ENCODE measurements at places on chromosomes 6 and 20.

GRCh38 chr6:132973514-132973993 lies 159.2 kb downstream of the RPS12 start:
- no peak for DNase-seq

DNA sequence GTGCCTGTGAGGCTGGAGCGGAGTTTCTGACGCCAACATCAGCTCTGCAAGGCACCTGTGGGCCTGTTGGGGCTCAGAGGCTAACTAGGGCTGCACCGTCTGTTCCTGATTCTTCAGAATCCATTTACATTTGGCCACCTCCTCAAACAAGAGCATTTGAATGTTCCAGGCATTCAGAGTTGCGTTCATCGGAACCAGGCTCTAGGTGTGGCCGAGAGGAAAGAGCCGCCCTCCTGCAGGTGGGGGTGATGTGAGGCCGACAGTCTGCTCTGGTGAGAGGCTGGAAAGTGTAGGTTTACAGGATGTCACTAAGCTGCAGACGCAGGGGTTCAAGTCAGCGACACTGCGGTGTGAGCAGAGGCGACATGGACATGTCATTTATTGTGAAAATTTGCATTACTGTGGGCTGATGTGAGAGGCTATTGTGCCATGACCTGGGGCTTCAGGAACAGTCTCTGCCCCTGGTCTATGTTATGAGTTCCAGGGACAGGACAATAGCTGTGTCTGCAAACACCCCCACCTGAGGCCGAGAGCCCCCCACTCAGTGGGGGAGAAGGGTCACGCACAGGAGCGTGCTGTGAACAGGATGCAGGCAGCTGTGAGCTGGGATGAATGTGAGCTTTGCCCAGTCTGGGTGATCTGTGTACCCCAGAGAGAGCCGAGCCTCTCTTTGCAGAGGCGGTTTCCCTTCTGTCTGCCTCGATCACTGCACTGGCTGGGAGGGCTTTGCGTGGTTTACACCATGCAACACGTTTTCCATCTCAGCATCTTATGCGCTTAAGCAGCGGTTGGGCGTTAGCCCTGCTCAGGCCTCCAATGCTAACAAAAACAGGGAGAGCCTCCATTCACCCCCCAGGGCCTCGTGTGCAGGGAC lies 21.1 kb downstream of the SLCO4A1 start:
- DNase-seq, result no peak

DNA sequence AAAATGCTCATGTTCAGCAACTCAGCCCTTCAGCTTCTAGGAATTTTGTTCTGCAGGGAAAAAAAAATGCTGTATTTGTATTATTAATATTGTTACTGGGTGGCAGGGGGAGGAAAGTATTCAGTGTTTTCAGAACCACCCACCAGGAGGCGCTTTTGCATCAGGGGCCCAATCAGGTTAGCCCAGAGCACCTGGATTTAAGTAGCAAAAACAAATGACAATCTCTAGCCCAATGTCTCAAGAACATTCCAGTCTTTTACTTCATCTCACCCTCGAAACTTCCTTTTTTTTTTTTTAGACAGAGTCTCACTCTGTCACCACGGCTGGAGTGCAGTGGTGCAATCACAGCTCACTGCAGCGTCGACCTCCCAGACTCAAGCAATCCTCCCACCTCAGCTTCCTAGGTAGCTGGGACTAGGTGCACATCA lies 635 bp upstream of the C20orf203 start:
- no peak for DNase-seq

DNA sequence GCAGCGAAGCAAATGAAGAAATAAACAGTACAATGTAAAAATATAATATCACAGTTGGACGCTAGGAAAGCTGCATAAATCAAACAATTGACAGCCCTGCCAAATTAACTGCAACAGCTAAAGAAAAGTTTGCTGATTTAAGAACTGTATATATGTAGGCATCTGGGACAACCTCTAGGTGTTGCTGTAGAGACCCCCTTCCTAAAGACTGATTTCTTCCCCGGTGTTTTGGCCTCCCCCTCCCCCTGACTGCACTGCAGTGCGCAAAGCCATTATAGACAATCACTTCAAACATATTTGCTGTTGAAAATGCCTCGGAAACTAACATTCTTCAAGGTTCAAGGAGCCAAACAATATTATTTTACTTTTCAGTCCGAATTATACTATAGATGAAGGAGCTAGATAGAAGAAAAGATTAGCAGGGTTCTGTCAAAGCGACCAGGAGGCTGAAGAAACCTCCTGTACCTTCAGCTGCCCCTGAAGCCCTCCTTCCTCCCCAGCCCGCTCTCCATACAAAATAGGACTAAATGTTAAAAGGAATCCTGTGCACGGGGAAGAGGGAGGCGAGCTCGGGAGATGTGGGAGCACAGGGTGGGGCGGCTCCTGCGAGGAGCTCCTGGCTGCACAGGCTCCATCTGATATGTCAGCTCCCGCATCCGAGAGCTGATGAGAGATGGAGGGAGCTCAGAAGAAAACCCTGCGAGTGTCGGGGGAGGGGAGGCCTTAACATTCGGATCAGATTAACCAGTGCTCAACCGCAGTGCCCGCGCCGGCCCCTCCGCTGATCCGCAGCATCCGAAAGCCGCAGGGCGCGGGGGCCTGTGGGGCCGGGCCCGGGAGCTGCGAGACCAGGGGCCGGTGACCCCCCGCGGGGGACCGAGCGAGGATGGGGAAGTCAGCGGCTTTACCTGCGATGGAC lies 822 bp downstream of the ELOVL4 start:
- DNase-seq, result peak; percentile 22

DNA sequence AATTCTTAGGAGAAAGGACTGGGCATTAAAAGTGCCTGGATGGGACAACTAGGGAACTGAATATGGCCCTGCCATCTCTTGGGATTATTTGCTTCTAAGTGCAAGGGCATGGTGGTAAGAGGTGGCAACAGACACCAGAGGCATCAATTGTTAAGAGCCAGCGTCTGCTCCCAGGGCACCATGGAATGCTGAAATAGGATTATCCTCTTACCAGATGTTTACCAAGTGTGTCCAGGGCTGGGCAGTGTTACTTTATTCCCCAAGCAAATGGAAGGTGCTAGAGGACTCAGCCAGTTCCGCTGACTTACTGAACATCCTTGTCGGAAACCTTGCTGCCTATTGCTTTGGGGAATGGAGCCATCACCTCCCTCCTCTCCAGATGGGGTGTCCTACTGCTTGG lies 273.6 kb upstream of the SUPT3H start:
- no peak for DNase-seq

Data from NCI-H510A (cell line).